ENCODE measurements at places on chromosomes 4 and X.

DNA sequence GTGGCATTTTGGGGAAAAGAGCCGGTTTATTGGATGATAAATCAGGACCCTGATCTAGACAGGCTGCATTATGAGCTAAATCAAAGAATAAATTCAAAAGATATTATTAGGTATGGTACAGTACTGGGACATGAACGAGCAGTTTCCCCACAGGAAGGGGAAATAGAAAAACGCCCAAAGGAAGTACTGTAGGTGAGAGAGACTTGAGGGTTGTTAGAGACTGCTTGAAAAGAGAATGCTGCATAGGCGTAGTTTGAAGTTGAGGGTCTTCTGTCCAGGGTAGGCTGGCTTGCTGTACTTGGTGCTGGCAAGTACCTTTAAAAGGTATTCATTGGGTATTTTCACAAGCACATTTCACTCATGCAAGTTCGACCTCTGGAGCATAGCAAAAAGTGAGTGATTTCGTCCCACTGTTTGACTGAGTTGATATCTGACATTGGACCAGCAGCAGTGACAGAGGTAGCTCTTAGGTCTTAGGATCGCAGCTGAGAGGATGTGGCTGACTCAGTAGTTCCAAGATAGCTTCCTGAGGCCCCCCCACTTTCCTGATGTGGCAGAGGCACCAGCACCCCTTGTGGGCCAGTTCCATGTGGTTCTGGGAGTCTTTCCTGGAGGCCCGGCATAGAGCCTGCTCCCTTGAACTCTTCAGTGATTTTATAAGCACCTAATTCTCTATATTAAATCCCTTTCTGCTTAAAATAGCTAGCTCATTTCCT lies 64.3 kb downstream of the TMEM131L start:
- DNase-seq = no peak

DNA sequence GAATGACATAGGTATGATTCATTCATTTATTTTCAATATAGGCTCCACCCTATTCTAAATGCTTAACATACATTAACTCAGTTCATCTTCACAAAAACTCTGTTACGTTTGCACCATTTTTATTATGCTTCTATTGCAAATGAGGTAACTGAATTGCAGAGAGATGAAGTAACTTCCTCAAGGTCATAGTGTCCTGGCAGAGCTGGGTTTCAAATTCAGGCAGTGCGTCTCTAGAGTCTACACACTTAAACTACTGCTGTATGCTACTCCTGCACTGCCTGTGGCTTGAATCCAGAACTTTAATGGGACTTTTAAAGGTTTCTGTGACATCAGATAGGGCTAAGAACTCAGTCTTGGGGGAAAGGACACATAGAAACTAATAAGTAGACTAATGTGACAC lies 413.4 kb downstream of the UBE2NL start:
- DNase-seq = no peak

GRCh38 chr4:146059151-146059550 lies 116.4 kb upstream of the LSM6 start:
- no peak for DNase-seq

DNA sequence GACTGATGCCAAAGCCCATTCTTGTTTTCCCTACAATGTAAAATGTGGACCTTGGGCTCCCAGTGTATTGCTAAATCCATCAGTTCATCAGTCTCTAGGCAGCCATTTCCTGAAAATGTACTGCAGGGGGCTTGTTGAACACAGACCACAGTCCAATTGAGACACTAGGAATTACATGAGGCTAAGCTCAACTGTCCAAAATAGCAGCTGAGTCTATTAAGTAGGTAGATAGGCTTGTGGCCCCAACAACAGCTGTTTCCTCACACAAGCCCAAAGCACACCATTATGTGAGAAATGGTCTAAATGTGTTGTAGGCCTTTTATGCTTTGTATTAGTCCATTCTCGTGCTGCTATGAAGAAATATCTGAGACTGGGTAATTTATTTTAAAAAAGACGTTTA lies 60.0 kb upstream of the PAK3 start:
- no peak for DNase-seq

DNA sequence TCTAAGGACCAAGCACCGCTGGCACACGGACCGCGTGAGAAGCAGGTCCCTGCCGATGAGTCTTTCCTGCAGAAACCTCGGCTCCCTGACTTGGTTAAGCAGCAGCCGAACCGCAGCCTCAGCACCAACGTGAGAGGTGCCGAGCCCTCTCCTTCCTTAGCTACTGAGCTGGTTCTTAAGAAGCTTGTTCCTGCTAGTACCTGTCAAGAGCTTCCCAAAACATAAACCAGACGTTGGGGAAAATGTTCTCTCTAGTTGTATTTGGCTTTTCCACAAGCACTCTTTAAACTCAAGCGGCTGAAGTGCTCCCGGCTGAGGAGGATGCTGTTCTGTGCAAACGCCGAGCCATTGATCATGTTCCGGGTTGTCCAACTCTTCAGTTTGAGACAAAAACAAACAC lies 29.3 kb upstream of the TLR3 start:
- no peak for DNase-seq

- DNase-seq = no peak
These were observed 381.0 kb downstream of the UNC5C start for GRCh38 chr4:95167805-95168204.

DNA sequence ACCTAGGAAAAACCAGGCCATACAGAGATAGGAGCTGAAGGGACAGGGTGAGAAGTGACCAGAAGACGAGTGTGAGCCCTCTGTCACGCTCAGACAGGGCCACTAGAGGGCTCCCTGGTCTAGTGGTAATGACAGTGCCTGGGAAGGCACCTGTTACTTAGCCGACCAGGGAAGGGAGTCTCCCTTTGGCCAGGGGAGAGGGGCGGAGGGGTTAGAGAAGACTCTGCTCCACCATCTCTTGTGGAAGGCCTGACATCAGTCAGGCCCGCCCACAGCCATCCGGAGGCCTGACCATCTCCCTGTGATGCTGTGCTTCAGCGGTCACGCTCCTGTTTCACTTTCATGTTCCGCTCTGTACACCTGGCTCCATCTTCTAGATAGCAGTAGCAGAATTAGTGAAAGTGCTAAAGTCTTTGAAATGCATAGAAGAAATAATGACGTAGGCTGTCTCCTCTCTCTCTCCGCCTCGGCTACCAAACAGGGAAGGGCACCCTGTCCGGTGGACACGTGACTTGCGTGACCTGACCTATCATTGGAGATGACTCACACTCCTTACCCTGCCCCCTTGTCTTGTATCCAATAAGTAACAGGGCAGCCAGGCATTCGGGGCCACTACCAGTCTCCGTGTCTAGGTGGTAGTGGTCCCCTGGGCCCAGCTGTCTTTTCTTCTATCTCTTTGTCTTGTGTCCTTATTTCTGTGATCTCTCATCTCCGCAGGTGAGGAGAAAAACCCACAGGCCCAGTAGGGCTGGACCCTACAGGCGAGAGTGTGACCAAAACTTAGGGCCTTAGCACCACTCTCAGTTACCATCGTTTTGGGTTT lies 26.7 kb downstream of the HTT-AS start:
- peak; percentile 26 for DNase-seq

All from fibroblast of gingiva (primary cell).